ENCODE measurements at places on chromosomes 3 and 15. TPM values are rescaled to one million over a fixed set of nuclear protein-coding genes. Genes with fewer than 3 reads are reported as not detected.

The KBTBD8 gene
- total RNA-seq, result 1.8 TPM

The SUSD5 gene
- 0.63 TPM for total RNA-seq

The PLA2G4E gene
- not detected for total RNA-seq

The EDC3 gene
- 21.7 TPM for total RNA-seq

The CLDN1 gene
- 0.13 TPM for total RNA-seq

The INKA1 gene
- 13.6 TPM for total RNA-seq

The FGF7 gene
- not detected for total RNA-seq

The MELTF gene
- total RNA-seq, result 1.9 TPM

DNA sequence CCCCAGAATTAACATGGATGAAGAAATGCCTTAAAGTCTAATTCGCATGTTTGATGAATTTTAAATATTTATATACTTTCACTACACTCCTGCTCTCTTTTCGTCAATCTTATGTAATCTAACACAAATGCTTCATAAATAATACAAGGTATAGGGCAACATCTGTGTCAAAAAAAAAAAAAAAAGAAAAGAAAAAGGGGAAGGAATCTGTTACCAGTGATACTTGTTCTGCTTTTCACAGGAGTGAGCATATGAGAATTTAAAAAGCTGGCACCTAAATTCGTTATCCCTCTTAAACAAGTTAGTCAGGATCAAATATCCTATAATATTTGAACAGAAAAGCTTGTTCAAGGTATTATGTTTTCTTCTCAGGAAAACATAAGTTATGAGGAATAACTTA lies 243.8 kb downstream of the KCNH8 start:
- DNase-seq, result no peak

DNA sequence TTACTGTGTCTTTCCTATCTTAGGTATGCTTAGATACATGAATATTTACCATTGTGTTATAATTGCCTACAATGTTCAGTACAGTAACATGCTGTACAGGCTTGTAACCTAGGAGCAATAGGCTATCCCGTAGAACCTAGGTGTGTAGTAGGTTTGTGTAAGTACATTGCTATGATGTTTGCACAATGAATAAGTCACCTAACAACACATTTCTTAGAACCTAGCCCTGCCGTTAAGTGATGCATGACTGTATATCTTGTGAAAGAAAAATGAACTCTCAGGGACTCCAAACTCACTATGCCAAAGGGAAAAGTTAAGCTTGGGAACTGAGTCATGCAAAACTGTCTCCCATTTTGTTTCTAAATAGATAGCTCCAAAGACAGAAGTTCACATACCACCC lies 91.5 kb upstream of the ACP3 start:
- no peak for DNase-seq

- DNase-seq, result no peak
Observed at GRCh38 chr15:92636908-92637481, 18.6 kb downstream of the FAM174B start.

DNA sequence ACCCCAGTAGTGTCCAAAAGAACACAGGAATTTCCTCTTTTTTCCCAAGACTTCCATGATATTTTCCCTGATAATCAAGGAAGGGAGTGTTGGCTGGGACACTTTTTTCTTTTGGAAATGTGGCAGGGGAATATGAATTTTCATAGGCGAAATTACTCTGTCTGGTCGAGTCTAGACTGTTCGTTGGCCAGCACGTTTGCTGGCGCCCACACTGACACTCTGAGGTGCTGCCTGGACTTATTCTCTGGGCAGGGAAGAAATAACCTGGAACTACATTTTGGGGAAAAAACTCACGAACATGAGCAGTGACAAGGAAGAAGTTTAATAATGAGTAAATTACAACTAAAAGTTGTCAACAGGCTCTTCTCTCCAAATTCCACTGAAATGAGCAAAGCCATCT lies 209.3 kb upstream of the CTDSPL start:
- no peak for DNase-seq

DNA sequence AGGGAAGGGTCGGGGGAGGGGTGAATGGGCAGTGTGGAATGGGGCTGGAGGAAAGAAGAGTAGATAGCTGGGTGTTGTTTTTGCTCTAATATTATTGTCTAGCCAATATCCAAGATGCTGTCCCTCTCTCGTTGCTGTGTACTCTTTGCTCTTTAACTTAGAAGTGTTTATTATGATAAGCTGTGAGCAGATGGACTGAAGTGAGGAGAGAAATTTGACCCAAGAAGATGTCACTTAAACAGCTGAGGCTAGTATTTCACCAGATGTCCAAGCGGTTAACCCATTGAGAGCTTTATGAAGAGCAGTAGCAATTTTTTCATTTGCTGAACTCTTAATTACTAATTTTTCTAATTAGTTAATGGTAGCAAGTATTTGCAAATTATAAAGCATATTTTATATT lies 212.2 kb upstream of the TP63 start:
- DNase-seq, result no peak

DNA sequence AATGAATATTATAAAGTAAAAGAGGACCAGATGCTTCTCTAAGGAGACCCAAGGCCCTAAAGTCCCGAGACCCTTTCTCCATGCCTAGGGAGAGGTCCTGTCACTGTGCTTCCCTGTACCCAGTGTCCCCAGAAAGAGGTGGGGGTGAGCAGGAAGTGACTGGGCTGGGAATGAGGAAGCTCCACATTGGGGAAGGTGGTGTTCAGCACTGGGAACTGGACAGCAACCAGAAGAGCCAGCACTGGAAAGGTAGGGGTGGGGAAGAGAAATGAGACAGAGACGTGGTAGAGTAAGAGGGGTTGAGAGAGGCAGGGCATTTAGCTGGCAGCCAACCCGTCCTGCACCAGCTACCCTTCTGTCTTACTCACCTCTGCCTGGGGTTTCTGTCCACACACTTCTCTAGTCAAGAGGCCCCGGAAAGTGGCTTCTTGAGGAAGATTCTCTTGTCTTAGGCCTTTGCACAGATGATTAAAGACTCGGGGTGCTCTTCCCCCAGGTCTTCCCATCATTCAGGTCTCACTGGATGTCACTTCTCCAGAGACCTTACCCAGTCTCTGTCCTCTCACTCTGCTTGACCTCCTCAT lies 12.2 kb downstream of the RRP9 start:
- no peak for DNase-seq

DNA sequence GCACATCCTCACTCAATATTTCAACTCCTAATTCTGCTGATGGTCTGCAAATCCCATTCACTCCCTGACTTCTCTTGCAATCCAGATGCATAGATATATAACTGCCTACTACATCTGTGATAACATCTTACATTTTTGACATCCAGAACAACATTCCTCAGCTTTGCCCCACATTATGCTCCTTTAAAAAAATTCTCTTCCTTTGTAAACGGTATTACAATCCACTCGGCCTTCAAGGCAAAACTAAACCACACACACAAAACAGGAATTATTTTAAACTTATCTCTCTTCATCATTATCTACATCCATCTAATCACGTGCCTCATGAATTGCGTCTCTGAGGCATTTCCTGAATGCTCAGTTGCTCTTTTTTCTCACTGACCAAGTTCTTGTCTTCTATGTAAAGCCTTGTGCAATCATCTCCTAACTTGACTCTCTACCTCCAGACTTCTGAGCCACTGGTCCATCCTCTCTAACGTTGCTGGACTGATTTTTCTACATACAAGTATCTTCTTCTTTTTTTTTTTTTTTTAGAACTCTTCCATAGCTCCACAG lies 117.0 kb downstream of the SATB1 start:
- no peak for DNase-seq

GRCh38 chr3:7437231-7437630 lies 576.3 kb downstream of the GRM7 start:
- DNase-seq, result no peak

GRCh38 chr3:190336516-190337189 lies 14.4 kb upstream of the CLDN1 start:
- DNase-seq, result no peak

DNA sequence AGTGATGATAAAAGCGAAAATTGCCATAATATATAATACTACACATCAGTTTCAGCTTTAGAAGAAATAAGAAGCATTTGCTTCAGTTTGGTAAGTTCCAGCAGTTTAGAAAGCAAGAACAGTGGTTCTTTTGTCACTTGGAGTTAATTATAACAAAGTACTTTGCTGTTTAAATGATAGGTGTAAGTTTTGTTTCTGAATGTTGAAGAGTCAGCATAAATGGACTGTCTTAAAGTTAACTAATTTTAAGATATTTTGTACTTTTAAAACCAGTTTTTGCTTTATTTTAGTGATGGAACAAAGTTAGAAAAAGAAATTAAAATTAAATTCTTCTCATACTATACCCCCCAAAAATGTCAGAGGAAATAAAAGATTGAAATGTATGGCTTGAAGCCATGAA lies 24.6 kb downstream of the CHCHD6 start:
- DNase-seq, result no peak

DNA sequence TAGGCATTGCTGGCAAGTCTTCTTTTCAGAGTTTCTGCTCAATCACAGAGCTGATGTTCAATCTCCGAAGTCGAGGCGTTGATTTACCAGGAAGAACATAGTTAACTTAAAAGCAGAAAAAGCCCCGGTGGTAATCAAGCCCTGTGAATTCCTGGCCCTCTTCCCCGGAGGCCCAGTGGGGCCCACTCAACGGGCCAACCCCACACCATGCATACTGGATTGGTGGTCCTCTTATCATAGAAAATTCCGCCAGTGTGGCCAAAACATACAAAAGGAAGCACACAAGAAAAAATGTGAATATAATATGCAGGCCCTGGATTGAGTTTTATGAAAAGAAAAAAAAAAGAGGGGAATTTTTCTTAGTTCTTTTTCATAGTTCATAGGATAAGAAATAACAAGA lies 873.0 kb upstream of the NR2F2 start:
- no peak for DNase-seq

DNA sequence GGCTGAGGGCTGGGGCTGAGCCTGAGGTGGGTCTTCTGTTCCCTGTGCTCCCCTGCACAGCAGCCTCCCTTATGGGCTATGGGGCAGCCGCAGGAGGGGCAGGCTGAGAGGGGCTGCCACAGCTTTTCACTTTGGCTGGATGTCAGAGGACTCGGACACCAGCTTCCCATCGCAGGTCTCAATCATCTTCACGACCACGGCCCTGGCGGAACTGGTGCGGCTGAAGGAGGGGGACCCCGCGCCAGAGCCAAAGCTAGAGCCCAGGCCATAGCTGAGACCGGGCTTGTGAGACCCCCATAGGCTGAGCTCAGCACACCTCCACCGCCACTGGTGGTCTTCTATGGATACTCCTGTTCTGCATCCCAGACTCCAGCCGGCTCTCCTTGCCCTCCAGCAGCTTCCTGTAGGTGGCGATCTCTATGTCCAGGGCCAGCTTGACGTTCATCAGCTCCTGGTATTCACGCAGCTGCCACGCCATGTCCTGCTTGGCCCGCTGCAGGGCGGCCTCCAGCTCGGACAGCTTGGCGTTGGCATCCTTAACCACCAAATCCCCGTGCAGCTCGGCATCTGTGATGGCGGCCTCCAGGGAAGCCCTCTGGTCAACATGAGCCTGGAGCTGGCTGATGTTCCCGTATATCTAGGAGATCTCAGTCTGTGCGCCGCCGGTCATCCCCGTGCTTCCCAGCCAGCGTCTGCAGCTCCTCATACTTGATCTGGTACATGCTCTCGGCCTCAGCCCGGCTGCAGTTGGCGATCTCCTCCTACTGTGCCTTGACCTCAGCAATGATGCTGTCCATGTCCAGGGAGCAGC lies 181.7 kb upstream of the SYNPR start:
- DNase-seq, result no peak

- DNase-seq, result no peak
Observed at GRCh38 chr3:167102071-167102470, 278.0 kb downstream of the ZBBX start.

DNA sequence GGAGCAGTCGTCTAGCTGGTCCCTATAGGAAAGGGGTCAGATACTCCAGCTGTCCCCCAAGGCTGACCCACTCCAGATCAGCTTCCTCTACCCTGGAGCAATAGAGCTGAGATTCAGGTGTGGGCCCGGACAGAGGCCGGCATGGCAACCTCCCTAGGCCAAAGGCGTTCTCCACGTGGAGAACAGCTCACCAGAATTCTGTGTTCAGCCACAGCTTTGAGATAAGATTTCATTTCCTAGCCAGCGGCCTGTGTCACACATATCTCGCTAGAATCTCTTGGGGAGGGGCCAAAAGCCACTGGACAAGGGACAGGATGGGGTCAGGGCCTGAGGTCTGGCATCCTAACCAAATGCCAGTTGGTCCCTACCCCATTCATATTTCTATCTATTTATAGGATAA lies 20.1 kb downstream of the SRGAP3 start:
- DNase-seq, result no peak

DNA sequence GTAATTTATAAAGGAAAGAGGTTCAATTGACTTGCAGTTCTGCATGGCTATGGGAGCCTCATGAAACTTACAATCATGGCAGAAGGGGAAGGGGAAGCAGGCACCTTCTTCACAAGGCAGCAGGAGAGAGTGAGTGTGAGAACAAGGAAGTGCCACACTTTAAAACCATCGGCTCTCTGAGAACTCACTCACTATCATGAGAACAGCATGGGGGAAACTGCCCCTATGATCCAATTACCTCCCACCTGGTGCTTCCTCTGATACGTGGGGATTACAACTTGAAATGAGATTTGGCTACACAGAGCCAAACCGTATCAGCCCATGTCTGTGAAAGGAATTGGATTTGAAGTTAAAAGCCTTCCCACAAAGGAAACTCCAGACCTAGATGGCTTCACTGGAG lies 39.1 kb downstream of the TKT start:
- no peak for DNase-seq

GRCh38 chr3:9730657-9731205 lies 804 bp upstream of the BRPF1 start:
- DNase-seq, result no peak

DNA sequence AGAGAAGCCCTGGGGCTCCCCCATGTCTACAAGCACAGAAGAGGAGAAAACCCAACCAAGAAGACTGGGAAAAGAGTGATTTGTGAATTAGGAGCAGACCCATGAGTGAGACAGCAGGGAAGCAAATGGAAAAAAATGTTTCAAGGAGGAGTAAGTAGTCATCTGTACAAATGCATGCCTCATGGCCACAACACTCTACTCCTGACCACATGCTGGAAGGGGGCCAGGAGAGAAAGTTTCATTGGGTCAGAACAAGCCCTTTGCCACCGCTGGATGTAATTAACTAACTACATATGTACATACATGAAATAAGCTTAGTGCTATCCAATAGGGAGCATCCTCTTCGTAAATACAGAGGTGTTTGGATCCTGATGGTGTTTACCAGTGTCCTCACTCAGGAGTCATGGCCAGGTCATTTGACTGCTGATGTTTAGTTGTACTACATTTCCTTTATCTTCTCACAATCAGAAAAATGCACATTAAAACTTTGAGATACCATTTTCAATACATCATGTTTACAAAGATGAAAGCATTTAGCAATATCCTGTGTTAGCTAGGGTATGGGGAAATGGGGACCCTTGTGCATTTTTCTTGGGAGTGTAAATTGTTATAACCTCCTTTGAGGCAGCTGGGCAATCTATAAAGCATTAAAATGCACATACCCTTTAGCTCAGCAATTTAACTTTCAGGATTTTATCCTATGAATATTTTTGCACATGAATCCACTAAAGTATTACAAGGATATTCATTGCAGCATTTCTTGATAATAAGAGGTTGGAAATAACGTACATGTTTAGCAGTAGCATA lies 27.1 kb downstream of the CLRN1 start:
- DNase-seq, result no peak

- no peak for DNase-seq
Observed at GRCh38 chr15:66894363-66894762, 171.0 kb upstream of the SMAD3 start.

GRCh38 chr15:100208921-100209603 lies 132.7 kb downstream of the ADAMTS17 start:
- no peak for DNase-seq
